H9 (cell line): ENCODE measurements at places on chromosomes 11 and 22. TPM values are rescaled to one million over a fixed set of nuclear protein-coding genes. Genes with fewer than 3 reads are reported as not detected.
A peak's percentile ranks its signal among the peaks of the same experiment; 100 is the strongest.

- no peaks in the 10 kb centered on the region for H3K4me1 ChIP-seq
- no peak for DNase-seq
- no peak overlapping the region for H3K27ac ChIP-seq
- H3K36me3 ChIP-seq, result peaks cover 2% of the 10 kb centered on the region; the same call in 2 of the 3 replicates
These were observed 8.0 kb downstream of the ARHGAP1 start for GRCh38 chr11:46692450-46692849.

GRCh38 chr11:39806652-39807051, 1652.8 kb downstream of the LRRC4C start:
- no peaks in the 10 kb centered on the region for H3K36me3 ChIP-seq
- no peaks in the 10 kb centered on the region for H3K4me1 ChIP-seq
- H3K27ac ChIP-seq, result no peak overlapping the region
- no peak overlapping the region for H3K4me3 ChIP-seq

- no peaks in the 10 kb centered on the region for H3K27me3 ChIP-seq
- H3K27ac ChIP-seq, result no peak overlapping the region
- H3K4me3 ChIP-seq, result no peak overlapping the region
- H3K4me1 ChIP-seq, result peaks cover 2% of the 10 kb centered on the region; the same call in 1 of the 2 replicates
- H3K36me3 ChIP-seq, result no peaks in the 10 kb centered on the region
These were observed 34.7 kb downstream of the GALNT18 start for GRCh38 chr11:11587122-11587521.

- H3K4me1 ChIP-seq, result no peaks in the 10 kb centered on the region
- DNase-seq, result no peak
- no peaks in the 10 kb centered on the region for H3K27me3 ChIP-seq
These were observed 134.0 kb downstream of the FAM76B start for GRCh38 chr11:95655536-95655935.

DNA sequence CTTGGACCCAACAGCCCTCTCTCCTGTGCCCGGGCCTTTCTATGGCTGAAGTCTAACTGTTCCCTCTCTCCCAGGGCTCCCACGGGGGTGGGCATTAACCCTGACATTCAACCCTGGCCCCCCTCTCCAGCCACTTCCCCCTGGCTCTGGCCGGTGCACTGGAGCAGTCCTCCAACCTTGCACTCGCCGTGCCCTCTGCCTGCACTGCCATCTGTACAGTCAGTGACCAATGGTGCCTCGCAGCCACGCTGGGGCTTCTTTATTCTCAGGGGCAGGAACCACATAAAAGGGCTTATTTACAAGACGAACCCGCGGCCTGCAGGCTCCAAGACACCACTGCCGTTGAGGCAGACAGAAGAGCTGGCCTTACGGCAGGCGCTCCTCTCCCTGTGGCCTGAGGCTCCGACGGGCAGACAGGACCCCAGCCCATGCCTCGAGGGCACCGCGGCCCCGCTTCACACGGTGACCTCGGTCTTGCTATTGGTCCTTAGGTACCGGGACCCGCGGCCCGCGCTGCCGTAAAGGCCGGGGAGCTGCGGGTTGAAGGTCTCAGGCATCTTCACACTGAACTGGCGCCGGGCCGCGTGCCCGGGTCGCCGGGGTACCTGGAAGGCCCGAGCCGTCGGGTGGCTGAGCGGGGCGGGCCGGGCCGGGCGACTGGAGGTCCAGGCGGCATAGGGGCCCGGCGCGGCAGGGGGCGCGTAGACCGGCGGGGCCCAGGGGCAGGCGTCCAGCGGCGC, 5.4 kb downstream of the SHISA8 start:
- peaks cover 7% of the 10 kb centered on the region for H3K36me3 ChIP-seq
- no peak overlapping the region; the same call in 1 of the 2 replicates for H3K4me3 ChIP-seq
- H3K27ac ChIP-seq, result no peak overlapping the region
- peaks cover 2% of the 10 kb centered on the region; the same call in 1 of the 2 replicates for H3K4me1 ChIP-seq
- H3K27me3 ChIP-seq, result peaks cover 35% of the 10 kb centered on the region

- H3K4me3 ChIP-seq, result no peak overlapping the region
- H3K27ac ChIP-seq, result no peak overlapping the region
- no peaks in the 10 kb centered on the region for H3K27me3 ChIP-seq
- H3K4me1 ChIP-seq, result peaks cover 2% of the 10 kb centered on the region; the same call in 1 of the 2 replicates
- peaks cover 21% of the 10 kb centered on the region for H3K36me3 ChIP-seq
These were observed 50.3 kb downstream of the GRAMD1B start for GRCh38 chr11:123480290-123480815.

GRCh38 chr11:119469506-119469905, 46.5 kb upstream of the THY1 start:
- no peak overlapping the region; the same call in 2 of the 3 replicates for H3K4me3 ChIP-seq
- H3K4me1 ChIP-seq, result peaks cover 3% of the 10 kb centered on the region; the same call in 1 of the 2 replicates
- no peaks in the 10 kb centered on the region for H3K27me3 ChIP-seq
- H3K27ac ChIP-seq, result no peak overlapping the region

GRCh38 chr11:110409174-110409573, 20.6 kb upstream of the FDX1 start:
- H3K36me3 ChIP-seq, result peaks cover 5% of the 10 kb centered on the region; the same call in 1 of the 3 replicates
- H3K4me3 ChIP-seq, result no peak overlapping the region
- H3K4me1 ChIP-seq, result no peaks in the 10 kb centered on the region

- peaks cover 3% of the 10 kb centered on the region for H3K4me1 ChIP-seq
- DNase-seq, result no peak
- peaks cover 28% of the 10 kb centered on the region; the same call in 1 of the 2 replicates for H3K27me3 ChIP-seq
- H3K27ac ChIP-seq, result no peak overlapping the region
- H3K36me3 ChIP-seq, result no peaks in the 10 kb centered on the region
- H3K4me3 ChIP-seq, result no peak overlapping the region
These were observed 4.3 kb downstream of the KIRREL3 start for GRCh38 chr11:126996036-126996804.

DNA sequence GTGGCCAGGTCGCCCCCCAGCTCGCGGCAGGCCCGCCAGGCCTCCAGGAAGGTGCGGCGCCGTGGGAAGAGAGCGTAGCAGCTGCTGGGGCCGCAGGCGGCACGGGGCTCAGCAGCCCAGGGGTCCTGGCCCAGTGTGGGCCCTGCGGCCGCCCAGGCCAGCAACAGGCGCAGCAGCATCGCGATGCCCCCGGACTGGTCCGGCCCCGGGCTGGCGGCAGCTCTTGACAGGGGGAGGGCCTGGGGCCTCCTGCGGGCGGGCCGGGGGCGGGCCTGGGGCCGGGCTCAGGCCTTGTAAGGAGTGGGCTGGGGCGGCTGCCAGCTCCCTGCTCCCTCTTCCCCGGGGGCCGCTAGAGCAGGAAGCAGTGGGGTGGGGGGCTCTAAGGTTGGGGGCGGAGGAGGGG, at the start of gene CD248:
Gene CD248, minus strand, starts transcription at position 196 of the 403 bp plus-strand sequence. Its CDS starts 17 bp downstream, at position 179.
- peak within 1 kb of the TSS; percentile 69; the same call in 2 of the 3 replicates for H3K4me3 ChIP-seq
- peaks cover 2% of the 10 kb centered on the region; the same call in 1 of the 2 replicates for H3K4me1 ChIP-seq
- peak; percentile 75 for DNase-seq
- no peaks in the 10 kb centered on the region for H3K27me3 ChIP-seq
- H3K36me3 ChIP-seq, result peaks cover 16% of the 10 kb centered on the region
- no peak within 1 kb of the TSS for H3K27ac ChIP-seq

GRCh38 chr11:32960553-32961164, 55.0 kb upstream of the DEPDC7 start:
- no peaks in the 10 kb centered on the region for H3K4me1 ChIP-seq
- peaks cover 76% of the 10 kb centered on the region for H3K36me3 ChIP-seq
- H3K27me3 ChIP-seq, result no peaks in the 10 kb centered on the region
- DNase-seq, result no peak

DNA sequence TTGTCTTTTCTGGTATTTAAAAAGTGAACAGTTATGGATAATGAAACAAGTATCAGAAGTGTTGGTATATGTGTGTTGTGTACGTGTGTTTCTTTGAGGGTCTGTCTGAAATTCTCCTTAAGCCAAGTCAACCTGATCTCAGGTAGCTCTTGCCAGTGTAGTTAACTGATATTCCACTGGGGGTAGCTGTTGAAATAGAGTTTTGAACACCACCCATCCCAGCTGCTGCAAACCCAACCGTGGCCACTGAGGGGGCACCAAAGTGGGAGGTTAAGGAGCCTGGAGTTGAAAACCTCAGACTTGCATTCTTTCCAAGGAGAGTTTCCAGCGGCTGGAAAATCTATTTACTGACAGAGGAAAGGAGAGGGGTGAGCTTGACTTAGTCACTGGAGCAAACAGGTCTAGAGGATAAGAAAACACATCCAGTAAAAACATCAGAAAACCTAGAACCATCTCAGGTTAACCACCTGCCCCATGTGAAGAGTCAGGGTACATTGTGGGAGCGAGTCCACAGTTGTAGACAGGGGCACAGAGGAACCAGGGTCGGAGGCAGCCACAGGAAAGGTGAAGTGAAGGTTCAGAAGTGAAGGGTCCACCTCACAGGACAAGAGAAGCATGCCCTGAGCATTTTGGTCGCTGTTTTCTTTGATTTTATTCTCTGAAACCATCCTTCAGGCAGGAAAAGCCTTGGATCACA, 8.8 kb upstream of the CUL5 start:
- DNase-seq, result peak; percentile 85
- no peaks in the 10 kb centered on the region for H3K4me1 ChIP-seq
- H3K27me3 ChIP-seq, result no peaks in the 10 kb centered on the region
- H3K36me3 ChIP-seq, result no peaks in the 10 kb centered on the region
- H3K4me3 ChIP-seq, result peak overlapping the region; percentile 26; the same call in 1 of the 3 replicates

GRCh38 chr11:122344215-122344614, 228.2 kb upstream of the BLID start:
- no peaks in the 10 kb centered on the region for H3K27me3 ChIP-seq
- no peaks in the 10 kb centered on the region for H3K36me3 ChIP-seq
- H3K4me3 ChIP-seq, result no peak overlapping the region
- no peak overlapping the region for H3K27ac ChIP-seq
- no peaks in the 10 kb centered on the region for H3K4me1 ChIP-seq

- peak; percentile 13 for DNase-seq
- no peaks in the 10 kb centered on the region for H3K4me1 ChIP-seq
- H3K27me3 ChIP-seq, result no peaks in the 10 kb centered on the region
These were observed 591.1 kb downstream of the BRD1 start for GRCh38 chr22:49236541-49237075.

DNA sequence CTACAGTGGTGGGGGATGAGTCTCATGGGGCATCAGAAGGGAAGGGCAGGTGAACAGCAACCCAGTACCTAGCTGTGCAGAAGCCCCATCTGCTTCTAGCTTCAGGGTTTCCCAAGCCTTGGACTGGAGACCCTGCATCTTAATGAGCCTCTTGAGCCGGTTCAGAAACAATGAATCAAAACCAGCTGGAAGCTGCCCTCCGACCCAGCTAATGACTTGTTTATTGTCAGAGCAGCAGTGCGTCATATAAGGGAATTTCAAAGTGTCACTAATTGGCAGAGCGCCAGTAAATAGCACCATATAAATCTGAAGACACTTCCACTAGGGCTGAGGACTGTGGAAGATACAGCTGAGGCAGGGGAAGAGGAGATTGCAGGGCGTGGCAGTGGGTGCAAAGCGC, 57.5 kb downstream of the RPUSD4 start:
- H3K27me3 ChIP-seq, result no peaks in the 10 kb centered on the region
- H3K4me3 ChIP-seq, result no peak overlapping the region
- H3K4me1 ChIP-seq, result peaks cover 7% of the 10 kb centered on the region; the same call in 1 of the 2 replicates
- no peak overlapping the region for H3K27ac ChIP-seq

GRCh38 chr11:2071748-2072385, 67.3 kb downstream of the IGF2 start:
- H3K4me3 ChIP-seq, result no peak overlapping the region
- H3K36me3 ChIP-seq, result no peaks in the 10 kb centered on the region; the same call in 2 of the 3 replicates
- DNase-seq, result no peak
- no peak overlapping the region for H3K27ac ChIP-seq

- H3K27ac ChIP-seq, result no peak overlapping the region
- DNase-seq, result no peak
- no peaks in the 10 kb centered on the region for H3K4me1 ChIP-seq
- no peaks in the 10 kb centered on the region for H3K27me3 ChIP-seq
- H3K4me3 ChIP-seq, result no peak overlapping the region
These were observed 14.0 kb downstream of the RAC2 start for GRCh38 chr22:37229805-37230672.

DNA sequence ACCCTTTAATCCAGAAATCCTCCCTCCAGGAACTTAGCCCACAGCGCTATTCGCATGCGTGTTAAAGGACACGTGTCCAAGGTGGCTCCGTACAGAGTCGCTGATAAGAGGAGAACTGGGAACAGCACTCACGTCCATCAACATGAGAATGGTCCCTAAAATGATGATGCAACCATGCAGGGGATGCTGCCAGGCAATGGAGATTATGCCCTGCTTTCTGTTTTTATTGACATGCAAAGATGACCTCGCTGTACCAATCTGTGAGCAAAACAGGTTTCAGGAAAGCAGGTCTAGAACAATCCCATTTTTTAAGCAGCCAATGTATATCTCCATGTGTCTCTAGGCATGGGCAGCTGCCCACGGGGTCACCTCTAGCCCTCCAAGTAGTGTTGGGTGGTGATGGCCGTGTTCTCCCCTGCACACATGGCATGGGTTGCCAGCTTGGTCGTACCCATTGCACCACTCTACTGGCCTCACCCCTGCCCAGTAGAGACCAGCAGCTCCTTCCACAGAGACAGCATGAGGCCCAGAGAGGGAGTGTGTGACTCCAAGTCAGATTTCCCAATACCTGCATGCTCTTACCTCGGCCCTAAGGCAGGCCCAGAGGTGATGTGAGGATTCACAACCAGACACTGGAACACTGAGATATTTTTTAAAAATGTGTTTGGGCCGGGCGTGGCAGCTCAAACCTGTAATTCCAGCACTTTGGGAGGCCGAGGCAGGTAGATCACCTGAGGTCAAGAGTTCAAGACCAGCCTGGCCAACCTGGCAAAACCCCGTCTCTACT, 68.3 kb upstream of the LINC01488 start:
- no peaks in the 10 kb centered on the region; the same call in 2 of the 3 replicates for H3K36me3 ChIP-seq
- DNase-seq, result no peak
- H3K4me1 ChIP-seq, result no peaks in the 10 kb centered on the region
- H3K4me3 ChIP-seq, result no peak overlapping the region
- H3K27ac ChIP-seq, result no peak overlapping the region
- no peaks in the 10 kb centered on the region for H3K27me3 ChIP-seq

DNA sequence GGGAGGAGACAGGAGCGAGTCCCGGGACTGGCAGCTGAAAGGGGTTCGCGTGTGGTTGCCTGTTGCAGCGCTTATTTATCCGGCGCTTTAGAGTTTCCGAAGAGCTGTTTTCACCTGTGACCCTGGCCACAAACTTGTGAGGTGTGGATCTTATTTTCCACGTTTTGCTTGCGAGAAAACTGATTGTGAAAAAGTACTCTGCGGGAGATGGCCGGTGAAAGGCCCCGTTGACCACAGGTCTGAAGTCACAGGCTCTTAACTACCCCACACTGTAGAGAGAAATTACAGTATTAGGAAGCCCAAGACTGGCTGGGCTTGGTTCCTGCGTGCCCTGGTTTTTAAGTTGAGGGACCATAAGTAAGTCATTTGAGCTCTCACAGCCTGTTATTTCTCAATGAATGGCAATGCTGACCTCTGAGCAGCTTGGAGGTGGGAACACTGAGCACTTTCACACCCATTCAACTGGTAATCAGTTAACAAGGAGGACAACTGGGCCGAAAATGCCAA, 379 bp upstream of the RAB38 start:
- no peak overlapping the region for H3K27ac ChIP-seq
- H3K4me1 ChIP-seq, result peaks cover 2% of the 10 kb centered on the region; the same call in 1 of the 2 replicates
- no peak for DNase-seq
- no peaks in the 10 kb centered on the region for H3K27me3 ChIP-seq
- 0 out of 2 replicates have a peak, but pooled peaks cover 2% of the 10 kb centered on the region for H3K36me3 ChIP-seq

GRCh38 chr11:11280826-11281225, 72.2 kb downstream of the CSNK2A3 start:
- H3K4me1 ChIP-seq, result no peaks in the 10 kb centered on the region
- no peak for DNase-seq
- no peak overlapping the region for H3K27ac ChIP-seq
- no peak overlapping the region; the same call in 2 of the 3 replicates for H3K4me3 ChIP-seq
- no peaks in the 10 kb centered on the region; the same call in 1 of the 2 replicates for H3K36me3 ChIP-seq

KCNE3 gene
- 4.9 and 5.6 TPM in 2 replicates for total RNA-seq

CABP4 gene
- total RNA-seq, result 0.09 TPM in 1 of 2 replicates, not detected in the other

VPREB1 gene
- not detected in 2 replicates for total RNA-seq

PHF21B gene
- 54.3 and 60.3 TPM in 2 replicates for total RNA-seq

AMPD3 gene
- 4.6 and 5.9 TPM in 2 replicates for total RNA-seq

OR52I2 gene
- not detected in 2 replicates for total RNA-seq

MAPK8IP2 gene
- 5.7 and 5.9 TPM in 2 replicates for total RNA-seq

OR6M1 gene
- not detected in 2 replicates for total RNA-seq

KDM4D gene
- 1.4 and 1.9 TPM in 2 replicates for total RNA-seq
